ENCODE measurements at places on chromosomes 1 and 21.

GRCh38 chr21:27221077-27221476 is 254.2 kb upstream of the ADAMTS5 start:
- no peak for DNase-seq

DNA sequence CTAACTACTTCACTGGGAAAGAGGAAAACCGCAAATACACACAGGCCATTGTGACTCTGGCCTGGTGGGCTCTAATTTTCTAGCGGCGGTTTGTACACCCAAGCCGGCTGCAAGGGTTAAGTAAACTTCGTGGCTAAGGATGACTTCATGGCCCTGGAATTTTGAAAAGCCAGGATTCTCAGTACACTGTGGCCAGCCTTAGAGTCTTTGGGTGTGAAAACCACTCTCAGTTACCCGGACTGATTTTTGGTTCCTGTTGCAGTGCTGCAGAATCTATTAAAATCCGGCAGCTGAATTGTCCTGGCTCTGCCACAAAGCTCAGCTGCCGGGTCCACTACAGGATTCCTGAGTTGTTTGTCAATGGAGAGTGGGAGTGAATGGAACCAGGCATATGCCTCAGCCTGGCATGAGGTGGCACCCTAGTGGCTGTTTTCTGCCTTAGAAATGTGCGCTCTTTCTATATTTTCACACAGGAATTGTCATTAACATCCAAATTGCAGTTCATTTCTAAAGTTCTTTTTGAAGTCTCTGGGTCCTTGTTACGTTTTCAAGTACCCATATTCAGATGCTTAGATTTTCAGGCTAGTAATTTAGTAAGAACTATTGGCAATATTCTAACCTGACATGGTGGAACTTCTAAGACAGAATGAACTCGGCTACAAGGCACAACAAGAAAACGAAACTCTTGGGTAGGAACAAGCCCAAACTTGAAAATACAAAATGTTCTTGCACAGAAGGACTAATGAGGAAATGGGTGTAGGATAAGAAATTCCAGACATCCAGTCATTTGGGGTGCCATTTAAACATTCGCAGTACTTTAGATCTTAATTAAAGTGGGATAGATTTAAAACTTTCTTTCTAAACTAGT is 255.9 kb downstream of the NFIA start:
- peak; percentile 64 for DNase-seq

DNA sequence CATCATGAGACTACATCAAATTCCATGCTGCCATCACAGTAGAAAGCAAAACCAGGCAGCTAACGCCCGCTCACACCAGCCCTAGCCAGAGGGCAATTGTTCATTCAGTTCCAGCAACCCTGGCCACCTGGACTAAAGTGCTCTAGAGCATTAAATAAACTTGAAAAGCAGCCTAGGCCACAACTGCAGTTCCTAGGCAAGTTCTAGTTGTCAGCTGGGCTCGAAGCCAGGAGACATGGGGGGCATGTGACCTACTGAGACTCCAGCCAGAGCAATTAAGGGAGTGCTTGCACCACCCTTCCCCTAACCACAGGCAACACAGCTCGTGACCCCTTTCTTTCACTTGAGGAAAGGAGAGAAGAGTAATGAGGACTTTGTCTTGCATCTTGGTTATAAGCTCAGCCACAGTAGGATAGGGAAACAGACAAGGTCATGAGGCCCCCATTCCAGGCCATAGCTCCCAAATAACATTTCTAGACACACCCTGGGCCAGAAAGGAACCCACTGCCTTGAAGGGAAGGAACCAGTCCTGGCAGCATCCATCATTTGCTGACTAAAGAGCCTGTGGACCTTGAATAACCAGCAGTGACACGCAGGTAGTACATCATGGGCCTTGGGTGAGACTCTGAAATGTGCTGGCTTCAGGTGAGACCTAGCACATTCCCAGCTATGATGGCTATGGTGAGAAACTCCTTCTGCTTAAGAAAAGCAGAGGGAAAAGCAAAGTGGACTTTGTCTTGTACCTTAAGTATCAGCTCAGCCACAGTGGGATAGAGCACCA is 77.0 kb downstream of the ZZZ3 start:
- peak; percentile 10 for DNase-seq

DNA sequence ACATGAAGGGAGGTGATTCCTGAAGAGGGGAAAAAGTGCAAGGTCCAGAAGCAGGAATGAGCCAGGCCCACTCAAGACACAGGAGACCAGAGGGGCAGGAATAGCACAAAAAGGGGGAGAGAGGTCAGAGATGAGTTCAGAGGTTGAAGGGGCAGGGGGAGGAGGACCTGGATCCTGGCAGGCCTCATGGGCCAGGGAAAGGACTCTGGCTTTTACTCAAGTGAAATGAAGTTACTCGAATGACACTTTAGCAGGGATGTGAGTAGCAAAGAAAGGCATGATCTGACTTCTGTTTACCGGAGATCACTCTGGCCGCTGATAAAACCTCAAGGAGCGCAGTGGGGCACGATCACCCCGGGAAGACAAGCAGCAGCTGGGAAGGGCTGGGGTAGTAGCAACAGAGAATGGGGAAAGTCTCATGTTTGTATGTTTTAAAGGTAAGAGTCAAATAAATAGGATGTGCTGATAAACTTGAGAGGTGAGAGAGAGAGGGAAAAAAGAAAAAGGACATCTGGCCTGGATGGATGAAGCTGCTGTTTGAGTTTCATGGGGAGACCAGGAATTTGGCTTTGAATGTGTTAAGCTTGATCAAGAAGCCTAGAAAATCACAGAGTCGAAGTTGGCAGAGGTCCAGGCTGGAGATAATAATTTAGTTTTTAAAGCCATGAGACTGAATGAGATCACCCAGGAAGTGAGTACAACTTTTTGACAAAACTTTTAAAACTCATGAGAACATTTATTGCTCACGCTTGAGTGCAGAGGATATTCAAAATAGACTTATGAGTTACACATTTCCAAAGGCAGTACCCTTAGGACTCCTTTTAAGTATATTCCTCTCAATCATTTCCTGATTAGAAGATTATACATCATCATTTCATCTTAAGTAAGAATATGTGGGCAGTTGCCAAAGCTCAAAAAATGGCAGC is 156.0 kb downstream of the RERE start:
- DNase-seq = peak; percentile 66

GRCh38 chr1:12075195-12076114 is 12.4 kb downstream of the TNFRSF8 start:
- DNase-seq = peak; percentile 87

- no peak for DNase-seq
Observed at GRCh38 chr1:30135698-30136097, 587.7 kb downstream of the MATN1 start.

GRCh38 chr1:107662971-107663370 is 302.0 kb downstream of the VAV3 start:
- DNase-seq = peak; percentile 29

DNA sequence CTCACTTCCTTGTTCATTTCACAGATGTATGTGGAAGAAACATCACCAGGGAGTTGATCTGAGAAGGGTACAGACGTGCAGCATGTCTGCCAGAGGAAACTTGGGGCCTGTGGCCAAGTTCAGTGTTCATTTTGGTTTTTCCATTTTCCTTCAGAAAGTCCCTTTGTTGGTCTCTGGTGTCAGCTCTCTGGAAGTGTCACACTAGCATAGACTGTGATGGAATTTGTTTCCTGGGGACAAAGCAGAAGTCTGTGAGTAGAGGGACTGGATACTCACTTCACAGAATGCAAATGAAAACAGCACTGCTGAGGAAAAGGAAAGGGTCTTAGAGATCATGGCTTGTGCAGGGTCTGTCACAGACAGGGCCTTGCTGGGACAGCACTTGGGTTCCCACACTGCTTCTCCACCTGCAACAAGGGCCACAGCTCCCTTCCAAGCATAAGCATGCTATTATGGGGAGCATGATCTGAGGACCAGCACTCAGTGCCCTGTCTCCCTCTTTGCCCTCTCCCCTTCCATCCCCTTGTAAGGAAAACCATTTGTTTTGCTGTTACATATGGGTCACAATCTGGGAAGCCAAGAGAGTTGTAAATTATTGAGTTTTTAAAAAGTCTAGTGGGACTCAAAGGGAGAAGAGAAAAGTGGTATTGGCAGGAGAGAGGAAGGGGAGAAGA is 31.4 kb upstream of the CD84 start:
- no peak for DNase-seq

DNA sequence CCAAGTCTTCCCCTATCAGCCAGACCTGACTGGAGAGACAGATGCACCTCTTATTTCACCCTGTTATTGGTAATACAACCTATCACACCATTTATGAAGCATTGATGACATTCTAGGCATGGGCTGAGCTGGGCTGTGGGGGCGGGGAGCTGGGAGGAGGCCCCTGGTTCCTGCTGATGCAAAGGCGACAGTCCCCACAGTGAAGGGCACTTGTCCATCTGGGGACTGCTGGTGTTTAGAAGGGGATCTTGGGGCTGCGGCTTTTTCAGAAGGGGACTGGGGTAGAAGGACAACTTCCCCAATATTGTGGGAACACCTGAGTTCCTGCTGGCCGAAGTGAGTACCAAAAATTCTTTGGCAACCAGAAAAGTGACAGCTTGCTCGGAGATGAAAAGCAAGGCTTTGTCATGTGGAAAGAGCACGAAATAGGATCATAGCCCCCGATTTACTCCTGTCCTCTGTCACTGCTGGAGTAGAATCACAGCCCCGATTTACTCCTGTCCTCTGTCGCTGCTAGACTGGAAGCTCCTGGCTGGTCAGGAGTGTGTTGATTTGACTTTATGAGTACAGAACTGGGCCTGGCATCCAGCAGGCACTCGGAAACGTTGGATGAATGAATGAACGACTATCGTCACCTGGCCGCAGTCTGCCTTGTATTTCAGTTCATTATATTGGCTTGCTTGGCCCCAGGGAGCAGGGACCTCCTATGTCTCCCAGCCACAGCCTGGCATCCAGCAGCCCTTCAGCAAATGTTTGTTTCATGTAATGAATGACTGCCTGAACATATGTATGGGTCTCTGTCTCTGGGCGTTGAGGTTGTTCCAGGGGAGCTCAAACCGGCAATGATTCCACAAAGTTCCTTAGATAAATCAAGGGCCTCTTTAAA is 16.5 kb upstream of the ETV3L start:
- DNase-seq = no peak

GRCh38 chr1:54975356-54976108 is 4.9 kb upstream of the TMEM61 start:
- DNase-seq = no peak

GRCh38 chr1:19780267-19780877 is 19.3 kb downstream of the TMCO4 start:
- DNase-seq = no peak

GRCh38 chr1:108862017-108862610 is 5.2 kb upstream of the AKNAD1 start:
- DNase-seq = no peak

- DNase-seq = peak; percentile 94
Observed at GRCh38 chr1:63691701-63692425, 82.0 kb upstream of the ROR1 start.

- no peak for DNase-seq
Observed at GRCh38 chr21:33902349-33902748, 13.3 kb downstream of the ATP5PO start.

- no peak for DNase-seq
Observed at GRCh38 chr21:16086936-16087335, 357.2 kb downstream of the USP25 start.

DNA sequence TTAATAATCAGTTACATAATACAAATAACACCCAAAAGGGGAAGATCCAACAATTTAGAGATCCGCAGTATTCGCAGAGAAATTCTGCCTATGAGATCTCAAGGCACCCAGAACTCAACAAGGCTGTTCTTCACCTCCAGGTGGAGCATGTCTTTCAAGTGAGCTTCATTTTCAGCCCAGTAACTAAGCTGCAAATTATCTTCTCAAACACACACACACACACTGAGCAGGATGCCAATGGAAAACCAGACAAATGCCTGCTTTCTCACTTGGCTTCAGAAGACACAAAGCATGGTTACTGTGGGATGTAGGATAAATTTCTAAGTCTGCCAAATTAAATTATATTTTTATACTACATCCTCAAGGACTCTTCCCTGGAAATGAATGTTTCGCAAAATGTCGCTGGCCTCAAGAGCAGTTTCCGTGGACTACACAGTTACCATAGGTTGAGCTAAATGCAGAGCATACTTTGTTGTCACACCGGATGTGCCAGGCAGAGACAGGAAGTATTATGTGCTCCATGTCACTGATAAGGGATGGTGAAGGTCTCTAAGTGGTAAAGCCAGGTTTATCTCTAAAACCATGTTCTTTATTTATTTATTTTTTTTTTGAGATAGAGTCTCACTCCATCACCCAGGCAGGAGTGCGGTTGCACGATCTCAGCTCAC is 30.3 kb downstream of the UBR4 start:
- no peak for DNase-seq

DNA sequence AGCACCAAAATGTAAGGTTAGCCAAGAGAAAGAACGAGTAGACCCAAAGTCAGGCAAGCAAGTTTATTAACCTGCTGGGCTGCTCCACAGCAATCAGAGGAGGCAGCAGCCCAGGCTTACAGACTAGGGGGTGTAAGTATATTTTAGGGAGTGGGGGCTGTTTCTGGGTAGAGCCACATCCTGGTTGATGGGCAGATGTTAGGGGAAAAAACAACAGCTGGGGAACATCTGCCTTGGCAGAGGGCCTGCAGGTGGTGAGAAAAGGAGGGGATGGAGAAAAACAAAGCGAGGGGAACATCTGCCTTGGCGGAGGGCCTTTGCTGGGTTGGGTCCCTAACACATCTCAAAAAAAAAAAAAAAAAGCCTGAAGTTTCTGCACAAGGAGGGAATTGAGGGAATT is 9.7 kb upstream of the ZBTB48 start:
- DNase-seq = no peak

- no peak for DNase-seq
Observed at GRCh38 chr1:81492628-81493027, 308.1 kb upstream of the ADGRL2 start.

DNA sequence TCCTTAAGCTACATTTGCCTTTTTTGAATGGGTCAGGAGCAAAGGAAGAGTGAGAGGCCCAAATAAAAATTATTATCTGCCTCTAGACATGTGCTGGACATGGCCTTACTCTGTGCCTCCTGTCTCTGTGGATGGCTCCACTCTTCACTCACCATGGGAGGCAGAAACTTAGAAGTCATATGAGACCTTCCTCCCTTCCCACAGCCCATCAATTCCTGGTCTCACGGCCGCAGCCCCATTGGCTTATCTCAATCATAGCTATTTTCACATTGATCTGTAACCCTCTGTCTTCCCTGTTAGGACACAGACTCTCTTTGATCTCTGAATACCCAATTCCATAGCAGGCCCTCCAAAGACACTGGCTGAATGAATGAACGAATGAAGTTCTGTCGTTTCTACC is 14.2 kb upstream of the ADORA1 start:
- DNase-seq = no peak

- DNase-seq = no peak
Observed at GRCh38 chr1:203379825-203380224, 28.9 kb upstream of the FMOD start.

- no peak for DNase-seq
Observed at GRCh38 chr1:157141212-157141855, 3.1 kb upstream of the ETV3 start.
